ENCODE measurements at places on chromosomes 5 and 9. TPM values are rescaled to one million over a fixed set of nuclear protein-coding genes. Genes with fewer than 3 reads are reported as not detected.

DNA sequence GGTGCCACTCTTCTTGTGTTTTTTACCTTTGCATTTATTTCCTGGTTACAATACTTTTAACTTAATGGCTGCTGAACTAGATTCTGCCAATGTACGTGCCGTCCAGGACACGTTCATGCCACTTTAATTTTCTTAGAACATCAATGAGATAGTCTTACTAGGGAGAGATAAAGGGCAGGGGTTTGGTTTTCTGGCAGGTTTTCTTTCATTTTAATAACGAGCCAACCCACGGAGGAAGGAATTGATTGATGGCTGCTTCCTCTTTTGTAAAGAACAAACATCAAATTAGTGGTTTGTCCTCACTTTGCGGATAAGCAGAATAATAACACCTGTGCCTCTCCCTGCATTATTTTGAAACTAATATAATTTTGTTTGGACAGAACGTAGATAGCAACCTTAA lies 135.7 kb downstream of the DOCK8 start:
- DNase-seq: no peak

DNA sequence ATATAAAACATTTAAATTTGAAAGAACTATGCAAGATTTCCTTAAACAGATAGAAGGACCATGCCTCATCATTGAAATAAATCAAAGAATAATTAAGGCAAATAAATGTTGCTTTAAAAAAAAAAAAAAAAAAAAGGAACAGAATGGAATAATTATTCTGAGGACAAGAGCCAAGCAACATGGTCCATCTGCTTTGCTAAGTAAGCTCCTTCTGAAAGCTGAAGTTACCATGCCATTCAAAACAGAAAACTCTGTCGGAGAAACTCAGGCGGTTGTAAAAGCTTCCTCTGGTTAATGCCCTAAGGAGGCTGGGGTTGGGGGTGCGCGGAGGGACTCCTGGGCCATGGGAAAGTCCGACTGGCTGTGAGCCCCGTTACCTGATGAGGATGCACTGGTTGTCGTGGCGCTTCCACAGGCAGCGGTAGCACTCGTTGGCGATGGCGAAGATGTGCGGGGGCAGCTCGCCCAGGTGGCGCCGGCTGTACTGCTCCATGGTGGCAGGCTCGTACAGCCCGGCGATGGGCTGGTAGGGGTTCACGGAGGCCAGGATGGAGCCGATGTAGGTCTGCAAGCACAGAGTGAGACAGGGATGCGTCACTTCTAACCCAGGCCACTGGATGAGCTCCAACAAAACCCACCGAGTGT lies 141.7 kb downstream of the MYO10 start:
- DNase-seq: no peak

GRCh38 chr9:88587182-88587581 lies 52.2 kb downstream of the NXNL2 start:
- no peak for DNase-seq

The SPATA31A3 gene
- total RNA-seq: not detected

- DNase-seq: no peak
These were observed 147.1 kb downstream of the ENC1 start for GRCh38 chr5:74493411-74493810.

Data from lower lobe of right lung (tissue), 2 donors.